ENCODE measurements at places on chromosomes 2 and 18.

DNA sequence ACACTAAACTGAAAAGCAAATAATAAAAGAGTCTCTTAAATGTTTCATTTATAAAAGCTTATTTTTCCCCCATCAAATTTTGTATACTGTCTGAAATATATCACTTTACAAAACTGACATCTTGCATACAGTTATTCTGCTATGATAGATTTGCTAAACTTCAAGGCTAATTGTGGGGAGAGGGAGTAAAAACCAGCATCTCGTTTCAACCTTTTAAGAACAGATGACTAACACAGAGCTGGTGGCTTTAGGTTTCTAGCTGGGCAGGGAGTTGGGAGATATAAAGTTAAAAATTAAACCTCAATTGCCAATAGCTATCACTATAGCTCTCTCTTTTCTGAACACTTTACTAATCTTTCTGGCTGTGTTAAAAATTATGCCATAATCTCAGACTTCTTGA is 23.5 kb downstream of the C1D start:
- DNase-seq = no peak

DNA sequence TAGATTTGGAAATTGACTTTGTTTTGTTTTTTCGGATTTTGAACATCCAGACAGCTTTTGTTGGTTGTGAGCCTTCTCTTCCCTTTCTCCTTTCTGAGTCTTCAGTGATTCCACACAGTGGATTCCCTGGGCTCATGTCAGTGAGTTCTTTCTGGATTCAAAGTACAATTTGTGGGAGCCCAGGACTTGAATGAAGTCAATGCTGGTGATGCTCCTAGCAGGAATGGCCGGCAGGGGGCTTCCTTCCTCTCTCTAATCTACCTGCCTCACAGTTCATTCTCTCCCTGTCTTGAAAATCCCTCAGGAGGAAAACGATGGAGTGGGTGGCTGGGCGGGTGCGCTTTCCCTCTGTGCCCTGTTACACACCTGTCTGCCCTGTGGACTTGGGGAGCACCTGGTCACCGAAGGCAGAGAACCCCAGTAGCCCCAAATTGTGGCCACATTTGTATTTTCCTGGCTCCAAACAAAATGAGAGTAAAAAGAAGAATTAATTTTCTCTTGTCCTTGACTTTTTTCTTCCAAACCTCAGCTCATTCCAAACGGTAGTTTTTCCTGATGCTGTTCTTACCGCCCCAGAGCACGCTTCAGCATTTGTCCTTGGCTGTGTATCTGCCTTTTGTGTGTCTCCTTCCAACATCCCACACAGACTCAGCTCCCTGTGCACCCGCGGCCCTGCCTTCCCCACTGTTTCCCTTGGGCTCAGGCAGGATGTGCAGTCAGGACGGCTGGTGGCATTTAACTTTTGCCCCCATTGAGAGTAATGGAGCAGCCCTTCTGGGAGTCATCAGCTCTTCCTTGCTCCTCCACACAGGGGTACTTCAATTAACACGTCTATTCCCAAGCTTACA is 86.6 kb downstream of the MARCO start:
- DNase-seq = no peak

GRCh38 chr2:241976296-241976695 is 106.8 kb downstream of the RTP5 start:
- no peak for DNase-seq

- no peak for DNase-seq
These were observed 9.7 kb downstream of the SERPINB7 start for GRCh38 chr18:63784787-63785452.

DNA sequence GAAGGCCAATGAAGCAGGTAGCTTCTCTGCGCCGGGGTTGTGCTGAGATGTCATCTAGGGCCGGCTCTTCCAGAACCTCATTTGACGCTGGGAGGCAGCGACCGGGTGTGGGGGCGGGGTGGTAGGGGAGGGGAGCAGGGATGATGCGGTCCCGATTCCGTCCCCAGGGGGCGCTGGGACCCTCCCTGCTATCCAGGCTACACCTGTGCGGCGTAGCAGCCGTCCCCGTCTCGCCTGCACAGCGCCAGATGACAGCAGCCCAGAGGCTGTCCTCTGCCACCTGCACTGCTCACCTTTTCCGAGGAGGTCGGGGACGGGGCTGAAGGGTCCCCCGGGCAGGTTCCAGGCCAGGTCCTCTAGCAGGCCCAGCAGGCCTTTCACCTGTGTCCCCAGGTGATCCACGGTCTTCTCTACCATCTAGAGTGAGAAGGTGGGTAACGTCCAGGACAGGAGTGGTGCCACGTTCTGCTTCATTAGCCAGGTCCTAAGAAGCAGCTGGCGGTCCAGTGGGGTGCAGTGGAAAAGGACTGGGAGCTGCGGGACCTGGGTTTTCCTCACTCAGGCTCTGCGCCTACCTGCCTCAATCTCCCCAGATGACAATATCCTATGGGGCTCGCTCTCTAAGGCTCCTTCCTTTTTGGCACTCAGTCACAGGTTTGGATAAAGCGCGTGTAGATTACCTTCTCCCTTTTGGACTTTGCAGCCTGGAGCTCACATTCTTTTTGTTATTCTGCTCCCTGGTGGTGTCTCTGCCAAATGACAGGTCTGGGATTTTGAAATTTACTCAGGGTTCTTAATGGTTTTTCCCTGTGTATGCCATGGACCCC is 56.0 kb upstream of the RAB6C start:
- no peak for DNase-seq

DNA sequence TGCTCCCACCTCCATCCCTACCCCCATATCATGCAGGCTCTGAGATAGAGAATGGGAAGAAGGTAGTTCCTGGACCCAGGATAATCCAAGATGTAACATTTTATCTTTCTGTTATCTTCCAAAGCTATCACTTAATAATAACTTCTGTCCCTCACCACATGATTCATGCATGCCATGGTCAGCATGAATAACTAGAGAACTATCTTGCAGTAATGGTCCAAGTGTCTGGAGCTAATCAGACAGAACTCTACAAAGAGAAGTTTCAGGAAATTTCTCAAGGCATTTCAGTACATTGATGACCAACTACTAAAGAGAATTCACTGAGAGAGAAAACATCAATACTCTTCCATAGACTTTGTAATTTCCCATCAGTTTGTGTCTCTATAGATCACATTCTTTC is 1469.7 kb upstream of the PIK3C3 start:
- no peak for DNase-seq

- DNase-seq = no peak
These were observed 49.9 kb upstream of the PNPT1 start for GRCh38 chr2:55743583-55743982.

DNA sequence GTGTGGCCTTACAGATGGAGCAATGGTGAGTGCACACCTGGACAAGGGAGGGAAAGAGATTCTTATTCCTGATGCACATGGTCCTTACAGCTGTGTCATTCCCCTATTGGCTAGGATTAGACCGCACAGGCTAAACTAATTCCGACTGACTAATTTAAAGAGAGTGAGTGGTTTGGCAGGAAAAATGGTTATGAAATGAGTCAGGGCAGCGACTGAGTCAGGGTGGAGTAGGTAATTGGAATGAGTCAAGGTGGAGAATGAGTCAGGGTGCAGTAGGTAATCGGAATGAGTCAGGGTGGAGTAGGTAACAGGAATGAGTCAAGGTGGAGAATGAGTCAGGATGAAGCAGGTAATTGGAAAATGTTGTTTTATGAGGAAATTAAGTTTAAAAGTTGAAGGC is 1353.7 kb upstream of the LRRTM1 start:
- DNase-seq = no peak

GRCh38 chr2:61018318-61018755 is 282 bp upstream of the PUS10 start:
- DNase-seq = no peak

- DNase-seq = no peak
These were observed 130.4 kb downstream of the L3MBTL4 start for GRCh38 chr18:6284300-6284699.

GRCh38 chr2:241108271-241109209 is 6.5 kb upstream of the MTERF4 start:
- no peak for DNase-seq

- no peak for DNase-seq
These were observed 420.9 kb upstream of the ST6GAL2 start for GRCh38 chr2:107306881-107307280.

DNA sequence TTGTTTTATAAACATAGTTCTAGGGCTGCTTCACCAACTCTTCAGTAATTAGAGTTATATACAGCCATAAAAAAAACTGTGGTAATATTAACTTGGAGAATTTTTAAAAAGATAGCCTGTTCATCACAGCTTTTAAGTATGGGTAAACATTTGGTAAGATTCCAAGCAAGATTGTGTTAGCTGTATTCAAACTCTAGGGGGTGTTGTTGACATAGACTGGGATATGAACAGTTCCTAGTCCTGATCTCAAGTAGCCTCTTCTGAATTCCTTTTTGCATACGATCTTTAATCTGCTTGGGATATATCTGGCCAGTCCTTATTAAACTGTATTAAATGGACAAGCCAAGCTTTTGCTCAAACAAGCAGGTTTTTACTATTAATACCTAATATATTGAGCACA is 13.4 kb downstream of the NOP58 start:
- no peak for DNase-seq

DNA sequence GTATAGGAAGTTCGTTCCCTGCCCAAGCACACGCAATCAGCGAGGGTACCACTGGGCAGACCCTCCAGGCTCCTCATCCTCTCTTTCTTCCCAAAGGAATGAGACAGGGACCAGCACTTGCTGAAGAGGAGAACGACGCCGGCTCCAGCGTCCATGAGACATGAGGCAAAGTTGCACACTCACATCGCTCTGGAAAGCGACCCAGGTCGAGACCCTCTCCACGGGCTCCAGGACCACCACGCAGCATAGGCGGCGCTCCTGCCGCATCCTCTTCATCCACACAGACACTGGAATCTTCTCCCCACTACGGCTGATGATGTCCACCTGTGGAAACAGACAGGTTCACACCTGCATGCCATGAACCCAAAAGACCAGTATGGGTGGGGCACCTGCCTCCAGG is 10.8 kb downstream of the PASK start:
- DNase-seq = no peak
